ENCODE measurements at places on chromosomes 2 and 18.

DNA sequence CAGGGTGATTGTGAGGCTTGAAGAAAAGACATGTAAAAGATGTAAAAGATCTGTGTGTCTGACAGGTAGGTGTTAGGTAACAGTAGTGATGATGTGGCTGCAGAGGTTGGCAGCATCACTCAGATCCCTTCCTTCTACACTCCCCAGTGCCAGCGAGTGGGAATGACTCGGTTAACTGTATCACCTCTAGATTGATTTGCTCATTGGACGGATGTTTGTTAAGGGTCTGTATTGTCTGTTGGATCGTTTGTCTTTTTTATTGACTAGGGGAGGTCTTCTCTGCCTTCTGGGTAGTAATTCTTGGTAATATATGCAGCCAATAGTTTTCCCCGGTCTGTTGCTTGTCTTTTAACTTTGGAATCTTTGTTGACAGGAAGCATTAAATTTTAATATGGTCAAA is 44.8 kb upstream of the CNGA3 start:
- no peak for DNase-seq

GRCh38 chr2:196440413-196440812 is 199.1 kb upstream of the CCDC150 start:
- DNase-seq, result no peak

DNA sequence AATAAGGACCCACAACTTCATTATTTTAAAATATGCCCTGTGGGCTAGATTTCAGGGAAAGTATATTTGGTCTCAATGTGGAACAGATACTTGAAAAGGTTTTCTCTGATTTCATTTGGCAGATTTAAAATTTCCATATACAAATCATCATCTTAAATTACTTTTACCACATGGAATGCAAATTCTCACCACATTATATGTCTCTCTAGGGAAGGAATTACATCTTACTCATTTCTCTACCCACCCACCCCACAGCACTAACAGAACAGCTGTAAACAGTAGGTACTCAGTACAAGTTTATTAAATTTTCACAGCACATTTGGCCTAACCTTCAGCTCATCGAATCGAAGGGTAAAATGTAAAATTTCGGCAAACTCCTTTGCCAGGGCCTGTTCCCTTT is 104.0 kb downstream of the CYRIA start:
- DNase-seq, result no peak

DNA sequence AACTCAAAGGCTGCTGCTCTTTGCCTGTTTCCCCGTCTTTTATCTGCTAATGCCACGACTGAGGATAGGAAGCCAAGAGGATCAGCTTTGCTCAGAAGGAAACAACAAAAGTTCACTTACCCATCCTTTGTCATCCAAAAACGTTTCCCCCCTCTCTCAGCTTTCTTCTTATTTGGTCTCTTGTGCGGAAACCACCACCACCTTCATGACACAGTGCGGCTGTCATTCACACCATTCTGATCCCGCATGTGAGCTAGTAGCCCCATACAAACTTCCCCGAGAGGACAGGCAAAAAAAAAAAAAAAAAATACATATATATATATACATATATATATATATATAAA is 656 bp downstream of the LRRTM4 start:
- DNase-seq, result no peak

GRCh38 chr2:204586444-204587180 is 41.3 kb downstream of the PARD3B start:
- DNase-seq, result no peak

GRCh38 chr18:54284535-54284934 is 15.2 kb downstream of the POLI start:
- DNase-seq, result no peak

DNA sequence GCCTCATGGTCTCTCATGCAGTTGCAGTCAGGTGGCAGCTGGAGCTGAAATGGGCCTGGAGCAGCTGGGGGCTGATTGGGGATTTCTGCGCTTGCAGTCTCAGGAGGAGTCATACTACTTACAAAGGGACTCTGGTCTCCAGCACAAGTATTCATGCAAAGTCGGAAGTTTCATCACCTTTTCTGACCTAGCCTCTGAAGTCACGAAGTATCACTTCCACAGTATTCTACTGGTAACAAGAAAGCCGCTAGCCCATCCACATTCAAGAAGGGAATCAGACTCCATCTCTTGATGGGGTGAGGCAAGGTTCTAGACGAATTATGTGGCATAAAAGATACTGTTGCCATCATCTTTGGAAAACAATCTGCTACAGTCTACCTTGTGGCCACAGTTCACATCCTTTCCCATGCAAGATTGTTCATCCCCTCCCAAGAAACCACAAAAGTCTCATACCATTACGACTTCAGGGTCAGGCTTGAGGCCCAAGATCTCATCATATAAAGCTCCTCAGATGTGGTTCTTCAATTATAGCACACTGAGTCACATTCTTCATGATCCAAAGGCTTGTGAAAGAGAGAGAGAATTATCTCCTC is 95.3 kb downstream of the SMC6 start:
- DNase-seq, result no peak

DNA sequence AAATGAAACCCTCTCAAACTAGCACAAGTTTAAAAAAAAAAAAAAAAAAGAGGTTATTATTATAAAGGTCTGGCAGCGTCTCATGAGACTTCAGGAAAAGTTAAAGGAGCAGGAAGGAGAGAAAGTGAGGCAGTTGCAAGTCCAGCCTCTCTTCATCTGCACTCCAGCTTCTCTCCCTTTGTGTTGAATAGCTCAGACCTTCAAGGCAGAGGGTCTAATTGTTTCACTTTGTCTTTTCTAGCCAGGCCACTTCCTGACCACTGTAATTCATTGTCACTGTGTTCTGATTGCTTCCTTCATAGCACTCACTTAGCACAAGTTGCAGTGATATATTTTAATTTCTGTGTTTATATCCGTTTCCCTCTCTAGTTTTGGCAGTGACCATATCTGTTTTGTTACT is 99.9 kb downstream of the SPATS2L start:
- DNase-seq, result no peak

- DNase-seq, result no peak
Observed at GRCh38 chr2:42978175-42978886, 185.9 kb upstream of the HAAO start.

DNA sequence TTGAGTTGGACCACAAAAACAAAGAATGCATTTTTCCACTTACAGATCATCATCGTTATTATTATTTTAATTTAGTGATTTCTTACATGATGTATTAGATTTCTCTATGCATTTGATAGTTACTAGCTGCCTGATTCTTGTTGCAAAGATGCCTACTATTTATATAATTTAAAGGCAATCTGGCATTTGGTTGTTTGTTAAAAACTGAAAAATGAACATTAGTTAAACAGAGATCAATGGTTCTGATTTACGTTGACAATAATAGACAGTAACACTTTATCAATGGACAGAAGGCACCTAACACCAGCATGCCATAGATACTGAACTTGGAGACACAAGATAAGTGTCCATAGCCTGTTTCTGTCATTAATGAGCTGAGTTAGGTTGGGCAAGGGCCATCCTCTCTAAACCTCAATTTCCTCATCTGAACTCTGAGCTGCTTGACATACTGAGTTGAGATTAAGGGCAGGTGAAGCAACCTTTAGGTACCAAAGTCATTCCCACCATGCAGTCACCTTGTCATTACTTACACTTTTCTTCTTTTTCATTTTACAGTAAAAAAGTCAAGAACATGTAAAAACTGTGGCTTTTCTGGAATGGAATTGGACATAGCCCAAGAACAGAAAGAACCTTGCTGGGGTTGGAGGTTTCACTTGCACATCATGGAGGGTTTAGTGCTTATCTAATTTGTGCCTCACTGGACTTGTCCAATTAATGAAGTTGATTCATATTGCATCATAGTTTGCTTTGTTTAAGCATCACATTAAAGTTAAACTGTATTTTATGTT is 3.1 kb downstream of the CCL20 start:
- no peak for DNase-seq

GRCh38 chr2:187527262-187527661 is 27.0 kb downstream of the TFPI start:
- DNase-seq, result no peak

- DNase-seq, result no peak
Observed at GRCh38 chr2:48332286-48332685, 197.7 kb upstream of the STON1 start.

- no peak for DNase-seq
Observed at GRCh38 chr2:139214801-139215200, 434.6 kb upstream of the NXPH2 start.

GRCh38 chr2:154198866-154199265 is 327.1 kb downstream of the GALNT13 start:
- DNase-seq, result no peak

- no peak for DNase-seq
Observed at GRCh38 chr2:152097290-152097800, 1.5 kb downstream of the CACNB4 start.

- DNase-seq, result no peak
Observed at GRCh38 chr2:134838143-134838620, at the start of gene ACMSD. ACMSD (plus strand) TSS chr2:134838616; CDS start chr2:134838683, 67 bp downstream.

DNA sequence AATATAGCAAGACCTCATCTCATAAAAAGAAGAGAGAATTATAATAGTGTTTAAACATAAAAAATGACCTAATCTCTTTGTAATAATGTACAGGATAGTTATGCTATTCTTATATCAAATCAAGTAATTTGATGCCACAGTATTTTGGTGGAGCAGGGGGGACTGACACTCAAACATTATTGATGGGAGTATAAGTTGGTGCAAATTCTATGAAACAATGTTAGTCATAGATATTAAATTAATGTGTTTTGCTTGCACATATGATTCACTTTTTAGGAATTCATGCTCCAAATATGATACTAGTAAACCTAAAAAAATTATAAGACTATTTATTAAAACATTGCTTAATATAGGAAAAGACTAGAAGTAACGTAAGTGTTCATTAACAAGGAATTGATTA is 256.1 kb upstream of the SYT4 start:
- no peak for DNase-seq

- DNase-seq, result no peak
Observed at GRCh38 chr18:75173125-75173432, 35.9 kb downstream of the PTGR3 start.

DNA sequence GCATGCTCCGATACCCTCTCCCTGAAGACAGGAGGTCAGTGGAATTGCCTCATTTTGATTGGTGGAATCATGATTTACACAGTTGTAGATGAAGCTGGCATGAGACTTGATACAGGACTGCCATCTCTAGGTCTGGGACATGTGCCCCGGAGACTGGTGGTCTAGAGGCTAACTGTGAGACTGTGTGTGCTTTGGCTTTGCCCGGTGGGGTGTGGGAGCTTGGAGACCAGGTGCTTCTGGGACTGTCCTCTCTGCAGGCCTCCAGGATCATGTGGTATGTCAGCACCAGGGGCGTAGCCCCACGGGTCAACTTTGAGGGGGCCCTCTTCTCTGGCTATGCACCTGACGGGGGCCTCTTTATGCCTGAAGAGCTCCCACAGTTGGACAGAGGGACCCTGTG is 2.7 kb downstream of the THNSL2 start:
- DNase-seq, result no peak

DNA sequence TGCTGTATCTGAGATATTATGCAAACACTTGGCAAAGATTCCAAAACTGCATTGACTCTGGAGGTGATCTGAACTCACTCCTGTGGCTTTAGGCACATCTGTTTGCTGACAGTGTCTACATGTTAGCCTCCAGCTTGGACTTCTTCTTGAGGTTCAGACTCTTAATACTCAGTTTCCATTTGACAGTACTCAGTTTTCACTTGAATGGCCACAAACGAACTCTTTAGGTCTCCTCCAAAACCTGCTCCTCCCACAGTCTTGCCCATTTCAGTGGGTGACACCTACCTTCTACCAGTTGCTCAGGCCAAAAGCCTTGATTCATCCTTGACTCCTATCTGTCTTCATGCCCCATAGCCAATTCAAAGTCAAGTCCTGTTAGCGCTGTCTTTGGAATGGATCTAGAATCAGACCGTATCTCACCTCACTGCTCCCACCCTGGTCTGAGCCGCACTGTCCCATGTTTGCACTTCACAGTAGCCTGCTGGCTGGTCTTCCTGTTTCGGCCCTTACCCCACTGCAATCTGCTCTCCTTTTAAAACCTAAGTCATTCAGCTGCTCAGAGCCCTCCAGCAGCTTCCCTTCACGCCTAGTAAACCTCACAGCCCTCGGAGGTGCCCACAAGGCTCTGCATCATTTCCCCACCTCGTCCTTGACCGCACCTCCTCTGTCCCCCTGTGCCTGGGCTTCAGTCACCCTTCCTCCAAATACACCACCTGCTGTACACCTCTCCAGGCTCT is 10.5 kb downstream of the ATG16L1 start:
- no peak for DNase-seq

- no peak for DNase-seq
Observed at GRCh38 chr18:61034580-61034979, 298.6 kb upstream of the CDH20 start.

DNA sequence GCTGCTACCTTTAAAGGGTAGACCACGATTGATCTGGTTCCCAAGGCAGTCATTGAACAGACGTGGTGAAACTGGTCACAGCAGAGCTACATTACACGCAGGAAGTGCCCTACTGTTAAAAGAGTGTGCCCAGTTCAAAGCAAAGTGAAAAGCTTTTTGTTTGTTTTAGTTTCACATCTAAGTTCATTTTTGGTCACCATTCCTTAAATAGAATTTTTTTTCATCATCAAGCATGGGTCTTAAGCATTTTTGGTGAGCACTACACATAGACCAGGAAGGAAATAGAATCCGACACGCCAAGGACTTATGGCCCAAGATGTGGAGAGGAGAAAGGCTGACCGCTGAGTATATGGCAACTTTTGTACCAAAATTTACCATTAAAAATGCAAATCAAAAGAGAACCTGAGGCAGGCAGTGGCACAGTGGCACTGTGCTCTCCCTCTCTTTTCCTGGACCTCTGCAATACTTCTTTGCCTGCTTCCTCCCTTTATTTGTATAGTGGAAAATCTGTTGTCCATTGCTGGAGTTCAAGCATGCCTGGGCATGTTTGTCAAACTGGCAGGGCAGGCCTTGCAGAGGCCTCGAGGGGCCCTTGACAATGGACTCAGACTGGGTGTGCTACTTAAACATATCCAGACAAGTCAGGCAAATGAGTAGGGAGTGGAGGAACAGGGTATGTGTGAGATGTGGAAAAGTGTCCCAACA is 42.6 kb upstream of the HNRNPA3 start:
- no peak for DNase-seq

GRCh38 chr2:206082298-206082843 is 3.6 kb downstream of the INO80D start:
- no peak for DNase-seq

- DNase-seq, result no peak
Observed at GRCh38 chr2:98448441-98449145, 3.9 kb downstream of the INPP4A start.

- DNase-seq, result no peak
Observed at GRCh38 chr18:26723981-26724380, 141.5 kb downstream of the AQP4 start.

- DNase-seq, result no peak
Observed at GRCh38 chr18:61669320-61669719, 223.5 kb downstream of the RNF152 start.

- DNase-seq, result no peak
Observed at GRCh38 chr2:223886726-223887125, 49.3 kb upstream of the AP1S3 start.

DNA sequence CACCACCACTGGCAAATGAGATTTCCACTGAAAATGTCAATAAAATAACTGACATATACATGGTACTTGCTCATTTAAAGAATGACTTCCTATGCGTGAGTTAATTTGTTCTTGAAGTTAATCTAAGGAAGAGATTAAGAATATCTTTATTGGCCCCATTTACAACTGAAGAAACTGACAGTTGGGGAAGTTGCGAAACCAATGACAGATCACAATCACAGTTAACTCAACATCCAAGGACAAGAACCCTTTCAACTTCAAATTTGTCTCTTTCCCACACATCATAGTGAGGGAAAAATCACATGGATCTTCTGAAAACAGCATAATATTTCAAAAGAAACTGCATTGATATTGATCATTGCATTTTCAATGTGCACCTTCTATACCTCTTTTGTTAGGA is 565.4 kb downstream of the IRS1 start:
- no peak for DNase-seq

All from stimulated activated CD4-positive, alpha-beta T cell treated with anti-CD3 and anti-CD28 coated beads, TNF-alpha, amount 100 ng/mL, for 4 hours (primary cell).